ENCODE measurements at places on chromosomes 5 and 9. TPM values are rescaled to one million over a fixed set of nuclear protein-coding genes. Genes with fewer than 3 reads are reported as not detected.

- H3K27me3 ChIP-seq, result no peaks in the 10 kb centered on the region
- no peak overlapping the region for H3K4me3 ChIP-seq
- peaks cover 35% of the 10 kb centered on the region for H3K4me1 ChIP-seq
- no peak for DNase-seq
Measured at GRCh38 chr5:14767735-14768507, 103.4 kb downstream of the OTULIN start.

DNA sequence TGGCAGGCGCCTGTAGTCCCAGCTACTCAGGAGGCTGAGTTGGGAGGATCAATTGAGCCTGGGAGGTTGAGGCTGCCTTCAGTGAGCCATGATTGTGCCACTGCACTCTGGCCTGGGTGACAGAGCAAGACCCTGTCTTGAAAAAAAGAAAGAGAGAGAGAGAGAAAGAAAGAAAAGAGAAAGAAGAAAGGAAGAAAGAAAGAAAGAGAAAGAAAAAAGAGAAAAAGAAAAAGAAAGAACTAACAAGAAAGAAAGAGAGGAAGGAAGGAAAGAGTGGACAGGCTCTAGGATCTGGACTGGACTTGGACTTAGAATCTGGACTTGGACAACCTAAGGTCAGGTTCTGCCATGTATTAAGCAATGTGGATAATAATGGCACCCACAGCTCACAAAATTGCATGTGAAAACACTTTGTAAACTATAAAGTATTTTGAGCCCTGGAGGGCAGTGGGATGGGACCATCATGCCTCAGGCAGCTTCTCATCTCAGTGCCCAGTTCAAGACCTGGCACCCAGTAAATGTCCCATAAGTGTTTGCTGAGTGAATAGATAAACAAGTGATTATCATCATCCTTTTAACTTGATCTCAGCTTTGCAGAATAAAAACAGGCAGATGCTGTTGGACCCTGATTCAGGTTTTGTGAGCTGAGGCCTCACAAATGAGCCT, 12.8 kb upstream of the PHF19 start:
- peaks cover 9% of the 10 kb centered on the region for H3K4me1 ChIP-seq
- H3K36me3 ChIP-seq, result no peaks in the 10 kb centered on the region
- H3K27ac ChIP-seq, result peak overlapping the region; percentile 55
- DNase-seq, result no peak
- no peak overlapping the region for H3K4me3 ChIP-seq

DNA sequence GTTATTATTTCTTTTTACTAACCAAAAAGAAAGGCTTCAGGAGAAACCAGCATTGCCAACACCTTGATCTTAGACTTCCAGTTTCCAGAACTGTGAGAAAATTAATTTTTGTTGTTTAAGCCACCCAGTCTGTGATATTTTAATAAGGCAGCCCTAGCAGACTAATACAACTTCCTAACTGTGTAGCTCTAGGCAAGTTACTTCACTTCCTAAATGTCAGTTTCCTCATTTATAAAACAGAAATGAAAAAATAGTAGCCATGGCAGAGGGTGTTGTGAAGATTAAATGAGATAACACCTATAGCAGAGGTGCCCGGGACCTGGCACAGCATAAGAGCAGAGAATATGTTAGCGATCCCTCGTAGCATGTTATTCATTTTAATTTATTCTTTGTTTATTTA, 66.6 kb upstream of the HAND1 start:
- no peak overlapping the region for H3K27ac ChIP-seq
- H3K36me3 ChIP-seq, result no peaks in the 10 kb centered on the region
- no peaks in the 10 kb centered on the region for H3K4me1 ChIP-seq
- no peak for DNase-seq
- H3K27me3 ChIP-seq, result peaks cover 51% of the 10 kb centered on the region

GRCh38 chr5:59832577-59833301, 60.8 kb downstream of the PDE4D start:
- DNase-seq, result no peak
- H3K27ac ChIP-seq, result no peak overlapping the region
- H3K36me3 ChIP-seq, result no peaks in the 10 kb centered on the region
- H3K4me3 ChIP-seq, result no peak overlapping the region

DNA sequence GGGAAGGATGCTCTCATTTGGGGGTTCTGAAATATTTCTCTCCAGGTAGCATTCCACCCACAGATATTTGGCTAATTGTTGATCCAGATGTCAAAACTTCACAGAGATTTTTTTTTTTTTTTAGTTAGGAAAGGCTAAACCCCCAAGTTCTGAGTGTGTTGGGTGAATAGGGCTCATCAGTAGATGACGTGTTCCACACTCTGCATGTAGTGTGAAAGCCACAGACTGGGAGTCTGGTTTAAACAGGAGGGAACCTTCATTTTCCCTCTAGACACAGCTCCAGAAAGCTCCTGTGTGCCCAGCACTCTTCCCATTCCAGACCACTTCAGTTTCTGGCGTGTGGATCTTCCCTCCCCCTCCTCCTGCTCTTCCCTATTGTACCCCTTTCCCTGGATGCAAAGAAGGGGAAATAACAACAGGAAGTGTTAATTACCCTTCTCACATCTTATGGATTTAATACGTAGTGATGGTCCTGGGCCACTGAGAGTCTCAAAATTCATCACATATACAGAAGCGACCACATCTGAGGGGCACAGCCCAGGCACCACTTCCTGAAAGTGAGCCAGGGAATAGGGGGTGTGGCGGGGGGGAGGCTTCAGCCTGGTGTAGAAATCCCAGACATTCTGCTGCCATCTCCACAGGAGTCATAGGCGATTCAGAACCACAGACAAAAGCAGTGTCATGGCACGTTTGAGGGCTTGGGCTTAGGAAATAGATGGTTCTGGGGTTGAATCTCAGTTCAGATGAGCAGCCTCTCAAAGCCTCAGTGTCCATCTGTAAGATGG, 65.1 kb downstream of the DAP start:
- H3K27me3 ChIP-seq, result no peaks in the 10 kb centered on the region
- H3K4me3 ChIP-seq, result no peak overlapping the region
- DNase-seq, result no peak
- peaks cover 13% of the 10 kb centered on the region for H3K4me1 ChIP-seq
- H3K36me3 ChIP-seq, result no peaks in the 10 kb centered on the region

Gene PCDHB10
- 0.63 TPM for total RNA-seq

DNA sequence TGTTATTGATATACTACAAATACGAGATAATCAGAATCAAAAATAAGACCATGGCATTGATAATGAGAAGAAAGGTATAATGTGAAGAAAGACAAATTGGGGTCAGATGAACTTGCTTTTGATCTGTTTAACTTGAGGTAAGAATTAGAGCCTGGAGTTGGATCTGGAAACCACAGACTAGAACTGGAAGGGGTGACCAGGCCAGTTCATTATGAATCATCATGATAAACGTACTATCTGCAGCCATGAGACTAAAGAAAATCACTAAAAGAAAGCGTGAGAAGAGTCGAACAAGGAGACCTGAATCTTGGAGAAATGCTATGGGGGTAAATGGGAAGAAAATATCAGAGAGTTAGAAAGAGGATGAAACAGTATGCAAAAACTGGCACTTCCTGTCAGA, 967.5 kb downstream of the NR2F1-AS1 start:
- no peak overlapping the region for H3K4me3 ChIP-seq
- H3K27me3 ChIP-seq, result no peaks in the 10 kb centered on the region
- H3K27ac ChIP-seq, result no peak overlapping the region
- H3K4me1 ChIP-seq, result no peaks in the 10 kb centered on the region
- DNase-seq, result no peak

Gene GABBR2
- 1.1 TPM for total RNA-seq

GRCh38 chr5:122420091-122420490, 108.1 kb downstream of the SNCAIP start:
- H3K27me3 ChIP-seq, result no peaks in the 10 kb centered on the region
- no peak overlapping the region for H3K4me3 ChIP-seq
- H3K27ac ChIP-seq, result no peak overlapping the region
- no peaks in the 10 kb centered on the region for H3K4me1 ChIP-seq

GRCh38 chr5:42919600-42919999, 107.9 kb upstream of the SELENOP start:
- DNase-seq, result no peak
- H3K27me3 ChIP-seq, result peaks cover 15% of the 10 kb centered on the region
- H3K27ac ChIP-seq, result no peak overlapping the region
- no peaks in the 10 kb centered on the region for H3K4me1 ChIP-seq

GRCh38 chr9:105007143-105007542, 79.2 kb upstream of the ABCA1 start:
- no peak overlapping the region for H3K4me3 ChIP-seq
- DNase-seq, result no peak
- H3K27ac ChIP-seq, result peak overlapping the region; percentile 15

- peaks cover 5% of the 10 kb centered on the region for H3K4me1 ChIP-seq
- H3K27me3 ChIP-seq, result peaks cover 71% of the 10 kb centered on the region
- no peak overlapping the region for H3K4me3 ChIP-seq
- no peak for DNase-seq
Measured at GRCh38 chr9:133669182-133669801, 33.1 kb downstream of the DBH start.

- no peak overlapping the region for H3K4me3 ChIP-seq
- no peaks in the 10 kb centered on the region for H3K36me3 ChIP-seq
- peaks cover 15% of the 10 kb centered on the region for H3K4me1 ChIP-seq
- no peak for DNase-seq
Measured at GRCh38 chr9:68625559-68625958, 79.5 kb upstream of the PIP5K1B start.

GRCh38 chr5:176723440-176723839, 76.2 kb downstream of the TSPAN17 start:
- no peaks in the 10 kb centered on the region for H3K36me3 ChIP-seq
- no peak overlapping the region for H3K4me3 ChIP-seq
- no peak for DNase-seq
- H3K27ac ChIP-seq, result no peak overlapping the region
- peaks cover 98% of the 10 kb centered on the region for H3K27me3 ChIP-seq

- no peaks in the 10 kb centered on the region for H3K36me3 ChIP-seq
- no peak for DNase-seq
- H3K4me1 ChIP-seq, result no peaks in the 10 kb centered on the region
- H3K27me3 ChIP-seq, result peaks cover 3% of the 10 kb centered on the region
- H3K27ac ChIP-seq, result no peak overlapping the region
Measured at GRCh38 chr9:101212661-101213060, 172.1 kb downstream of the BAAT start.

DNA sequence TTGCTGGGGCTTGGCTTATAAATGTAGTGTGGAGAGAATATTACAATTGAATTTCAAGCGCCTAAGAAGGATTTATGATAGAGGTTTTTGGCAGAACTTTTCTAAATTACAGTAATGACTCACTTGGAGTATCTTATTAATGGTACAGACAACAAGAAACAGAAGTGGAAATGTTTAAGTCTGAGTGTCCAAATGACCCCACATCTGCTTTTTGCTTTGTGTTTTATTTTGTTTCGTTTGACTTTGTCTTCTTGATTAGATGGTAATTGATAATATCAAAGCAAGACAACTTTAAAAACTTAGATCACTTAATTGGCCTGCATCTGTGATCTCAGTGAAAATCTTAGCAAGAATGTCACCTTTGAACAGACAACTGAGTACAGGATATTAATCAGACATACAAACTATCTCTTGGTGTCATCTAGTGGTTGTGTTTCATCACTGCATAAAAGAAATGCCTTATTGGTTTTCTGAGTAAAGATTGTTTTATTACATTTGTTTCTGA, 577.4 kb downstream of the ISL1 start:
- H3K4me3 ChIP-seq, result no peak overlapping the region
- H3K36me3 ChIP-seq, result no peaks in the 10 kb centered on the region
- no peak for DNase-seq
- no peak overlapping the region for H3K27ac ChIP-seq

DNA sequence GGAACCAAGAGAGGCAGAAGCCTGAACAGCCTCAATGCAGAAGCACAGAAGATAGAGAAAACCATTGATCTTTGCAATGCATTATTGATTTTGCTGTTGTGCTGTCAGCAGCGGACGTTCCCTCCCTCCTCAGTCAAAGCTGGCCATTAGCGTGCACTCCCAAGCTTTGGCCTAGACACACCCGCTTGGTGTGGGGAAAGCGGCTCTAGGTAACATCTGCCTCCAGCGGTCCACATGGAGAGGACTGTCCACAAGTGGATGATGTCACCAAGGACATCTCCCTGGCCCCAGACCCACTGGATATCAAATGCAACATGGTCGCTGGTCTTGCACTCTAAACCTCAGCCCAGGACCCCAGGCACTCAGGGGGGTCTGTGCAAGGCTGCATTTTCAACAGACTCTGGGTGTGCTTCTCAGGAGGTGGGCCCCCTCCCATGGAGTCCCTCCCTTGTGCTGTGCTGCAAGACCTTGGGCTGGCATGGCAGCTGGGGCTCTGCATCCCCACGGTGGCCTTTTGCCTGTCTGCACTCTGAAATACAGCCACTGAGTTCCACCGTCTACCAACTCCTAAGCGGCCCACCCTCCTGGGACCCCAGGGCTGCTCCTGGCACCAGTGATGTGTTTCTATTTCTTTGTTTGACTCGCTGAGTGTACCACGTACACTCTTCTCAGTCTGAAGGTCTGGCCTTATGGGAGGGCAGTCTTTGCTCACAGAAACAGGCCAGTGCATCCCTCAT, 1.9 kb downstream of the SEMA4D start:
- peak overlapping the region; percentile 79 for H3K4me3 ChIP-seq
- DNase-seq, result no peak
- peaks cover 11% of the 10 kb centered on the region for H3K27me3 ChIP-seq
- H3K4me1 ChIP-seq, result peaks cover 10% of the 10 kb centered on the region
- H3K36me3 ChIP-seq, result no peaks in the 10 kb centered on the region

GRCh38 chr5:38184627-38185026, 73.7 kb upstream of the EGFLAM start:
- H3K4me1 ChIP-seq, result no peaks in the 10 kb centered on the region
- peaks cover 26% of the 10 kb centered on the region for H3K27me3 ChIP-seq
- no peak overlapping the region for H3K27ac ChIP-seq
- DNase-seq, result no peak
- no peaks in the 10 kb centered on the region for H3K36me3 ChIP-seq

Gene PRDM9
- not detected for total RNA-seq

- H3K4me1 ChIP-seq, result peaks cover 29% of the 10 kb centered on the region
- DNase-seq, result no peak
- H3K27me3 ChIP-seq, result peaks cover 4% of the 10 kb centered on the region
- peaks cover 3% of the 10 kb centered on the region for H3K36me3 ChIP-seq
Measured at GRCh38 chr9:114001794-114002261, 76.3 kb downstream of the AMBP start.

Gene HRCT1
- 6.2 TPM for total RNA-seq

Gene CYLC2
- total RNA-seq, result not detected

GRCh38 chr5:151773951-151774350, 2.2 kb downstream of the G3BP1 start:
- H3K4me1 ChIP-seq, result peaks cover 82% of the 10 kb centered on the region
- no peaks in the 10 kb centered on the region for H3K27me3 ChIP-seq
- peak overlapping the region; percentile 95 for H3K27ac ChIP-seq
- peaks cover 7% of the 10 kb centered on the region for H3K36me3 ChIP-seq
- peak overlapping the region; percentile 88 for H3K4me3 ChIP-seq

Gene CRAT
- total RNA-seq, result 85.3 TPM

DNA sequence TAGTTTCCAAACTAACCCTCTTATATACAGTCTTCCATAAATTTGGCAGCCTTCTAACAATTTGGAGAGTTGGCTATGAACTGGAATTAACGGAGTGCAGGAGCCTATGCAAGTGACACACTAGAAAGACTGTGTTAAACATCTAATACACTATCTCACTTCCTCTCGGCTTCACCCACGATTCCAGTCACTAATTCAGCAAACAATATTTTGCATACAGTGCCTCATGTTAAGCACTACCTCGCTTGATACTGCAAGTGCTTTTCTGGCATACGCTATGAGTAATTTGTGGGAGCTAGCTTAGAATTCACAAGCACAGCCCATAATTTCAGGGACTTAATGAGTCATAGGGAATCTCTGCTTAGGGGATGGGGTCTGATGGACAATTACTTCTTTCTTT, 102.5 kb downstream of the ST8SIA4 start:
- no peak overlapping the region for H3K27ac ChIP-seq
- H3K4me1 ChIP-seq, result no peaks in the 10 kb centered on the region
- H3K27me3 ChIP-seq, result no peaks in the 10 kb centered on the region
- DNase-seq, result no peak
- H3K4me3 ChIP-seq, result no peak overlapping the region
- no peaks in the 10 kb centered on the region for H3K36me3 ChIP-seq
